ENCODE measurements at places on chromosomes 2 and 18.

- DNase-seq, result peak; percentile 99
Observed at GRCh38 chr2:70248181-70248847, at the start of gene TIA1. TSS of gene TIA1 (minus strand) at chr2:70248628. CDS start at chr2:70248430, 198 bp downstream.

DNA sequence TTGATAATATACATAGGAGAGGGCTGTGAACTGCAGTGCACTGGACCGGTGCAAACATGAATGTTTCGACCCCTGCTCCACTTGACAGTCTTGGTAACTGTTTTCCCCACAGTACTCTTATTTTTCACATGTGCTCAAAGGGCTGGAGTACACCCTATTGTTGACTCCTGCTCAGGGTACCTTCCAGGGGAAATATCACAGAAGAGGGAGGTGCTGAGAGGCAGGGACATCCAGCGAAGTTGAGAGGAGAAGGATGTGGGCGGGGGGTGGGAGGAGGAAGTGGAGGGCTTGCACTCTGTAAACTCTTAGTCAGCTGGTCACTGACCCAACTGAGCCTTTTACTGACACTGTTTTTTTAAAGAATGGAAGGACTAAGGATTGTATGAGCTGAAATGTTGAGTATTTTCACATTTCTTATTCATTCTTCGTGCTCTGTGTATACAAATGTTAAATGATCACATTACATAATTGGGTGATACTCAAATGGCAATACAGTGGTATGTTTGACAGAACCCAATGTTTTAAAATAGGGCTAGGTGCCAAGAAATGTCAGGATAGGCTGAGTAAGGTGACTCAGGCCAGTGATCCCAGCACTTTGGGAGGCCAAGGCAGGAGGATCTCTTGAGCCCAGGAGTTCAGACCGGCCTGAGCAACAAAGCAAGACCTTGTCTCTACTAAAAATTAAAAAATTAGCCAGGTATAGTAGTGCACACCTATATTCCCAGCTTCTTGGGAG is 10.0 kb downstream of the INPP4A start:
- peak; percentile 55 for DNase-seq

DNA sequence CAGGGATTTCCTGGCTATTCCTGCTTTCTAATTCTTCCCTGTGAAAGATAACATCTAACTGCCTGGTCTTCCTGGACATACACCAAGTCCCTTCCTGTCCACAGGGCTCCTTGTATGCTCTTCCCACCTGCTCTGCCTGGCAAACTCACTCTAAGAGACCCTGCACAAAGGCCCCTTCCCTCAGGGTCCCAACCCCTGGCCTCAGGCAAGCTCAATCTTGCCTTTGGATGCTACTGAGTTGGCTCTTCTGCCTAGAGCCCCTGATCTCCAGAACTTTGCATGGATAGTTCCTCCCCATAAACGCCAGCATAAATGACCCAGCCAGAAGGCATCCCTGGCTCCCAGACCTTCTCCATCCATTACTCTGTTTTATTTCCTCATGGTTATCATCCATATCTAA is 98.3 kb upstream of the OTOS start:
- no peak for DNase-seq

- DNase-seq, result no peak
Observed at GRCh38 chr2:67898595-67898994, 164.2 kb downstream of the C1D start.

DNA sequence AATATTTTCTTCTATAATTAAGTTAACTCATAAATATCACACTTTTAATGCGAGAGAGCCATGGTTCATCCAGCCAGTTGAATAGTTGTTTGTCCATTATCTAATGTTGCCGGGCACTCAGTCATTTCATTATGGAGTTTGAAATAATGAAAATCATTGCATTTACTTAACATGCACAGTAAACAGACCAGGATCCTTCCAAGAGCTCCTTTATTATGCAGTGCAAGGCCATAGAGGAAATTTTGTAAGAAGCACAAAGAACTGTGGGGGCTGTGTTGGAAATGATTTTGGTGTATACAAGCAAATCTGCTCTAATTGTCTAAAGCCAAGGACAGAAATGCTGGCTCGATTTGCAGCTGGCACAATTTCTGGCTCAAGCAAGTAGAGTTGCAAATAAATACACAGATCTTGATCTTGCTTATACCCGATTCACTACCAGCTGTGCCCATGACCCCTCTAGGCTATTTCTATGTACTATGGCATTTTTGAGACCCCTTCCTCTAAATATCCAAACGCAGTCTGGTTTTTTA is 400.3 kb upstream of the HNRNPA3 start:
- DNase-seq, result no peak

DNA sequence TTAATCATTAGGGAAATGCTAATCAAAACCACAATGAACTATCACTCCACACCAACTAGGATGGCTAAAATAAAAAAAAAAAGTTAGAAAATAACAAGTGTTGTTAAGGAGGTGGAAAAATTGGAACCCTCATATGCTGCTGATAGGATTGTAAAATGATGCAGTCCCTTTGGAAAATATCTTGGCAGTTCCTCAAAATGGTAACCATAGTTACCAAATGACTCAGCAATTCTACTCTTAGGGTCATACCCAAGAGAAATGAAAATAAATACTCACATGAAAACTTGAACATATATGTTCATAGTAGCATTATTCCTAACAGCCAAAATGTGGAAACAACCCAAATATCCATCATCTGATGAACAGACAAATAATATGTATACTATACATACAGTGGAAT is 15.7 kb upstream of the ACVR2A start:
- DNase-seq, result peak; percentile 79

- peak; percentile 57 for DNase-seq
Observed at GRCh38 chr2:16625201-16625729, 40.4 kb downstream of the CYRIA start.

DNA sequence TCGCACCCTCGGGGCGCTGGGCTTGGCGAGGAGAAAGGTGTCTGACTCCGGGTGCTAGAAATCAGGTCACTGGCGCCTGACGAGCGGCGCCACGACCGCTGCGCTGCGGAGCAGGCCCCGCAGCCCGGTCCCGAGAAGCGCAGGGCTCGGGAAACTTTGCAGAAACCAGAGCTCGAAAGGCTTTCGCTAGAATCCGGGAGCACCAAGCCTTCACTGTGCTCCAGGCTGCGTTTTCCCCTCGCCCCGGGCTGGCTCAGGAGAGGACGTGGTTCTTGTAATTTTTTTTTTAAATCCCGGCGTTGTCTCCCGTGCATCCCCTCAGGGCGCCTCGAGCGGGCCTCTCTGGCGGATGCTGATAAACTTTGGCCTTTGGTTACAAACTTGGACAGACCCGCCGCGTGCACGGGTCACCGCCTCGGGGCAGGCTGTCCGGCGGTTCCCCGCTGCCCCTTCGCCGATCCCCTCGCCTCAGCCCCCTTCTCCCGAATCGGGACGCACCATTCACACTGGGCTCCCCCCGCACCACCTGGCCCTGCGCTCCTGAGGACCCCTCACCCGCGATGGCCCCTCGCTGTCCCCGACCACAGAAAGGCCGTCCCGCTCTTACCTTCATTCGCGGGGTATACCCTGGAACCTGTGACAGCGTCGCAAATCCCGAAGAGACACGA is 419 bp downstream of the EPHA4 start:
- DNase-seq, result peak; percentile 31

DNA sequence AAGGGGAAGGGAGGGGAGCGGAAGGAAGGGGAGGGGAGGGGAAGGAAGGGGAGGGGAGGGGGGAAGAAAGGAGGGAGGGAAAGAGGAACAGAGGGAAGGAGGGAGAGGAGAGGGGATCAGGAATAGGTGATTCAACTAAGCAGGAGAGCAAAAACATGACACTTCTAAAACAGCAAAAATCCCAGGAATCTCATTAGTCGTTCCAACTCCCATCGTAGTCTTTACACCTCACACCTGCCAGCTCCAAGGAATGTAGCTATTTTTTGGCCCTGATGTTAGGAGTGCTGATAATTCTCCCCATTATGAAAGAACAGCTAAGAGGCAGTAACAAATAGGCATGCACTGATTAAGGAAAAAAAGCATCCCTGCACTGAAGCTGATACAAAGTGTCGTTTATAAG is 709.9 kb upstream of the PKDCC start:
- DNase-seq, result no peak

DNA sequence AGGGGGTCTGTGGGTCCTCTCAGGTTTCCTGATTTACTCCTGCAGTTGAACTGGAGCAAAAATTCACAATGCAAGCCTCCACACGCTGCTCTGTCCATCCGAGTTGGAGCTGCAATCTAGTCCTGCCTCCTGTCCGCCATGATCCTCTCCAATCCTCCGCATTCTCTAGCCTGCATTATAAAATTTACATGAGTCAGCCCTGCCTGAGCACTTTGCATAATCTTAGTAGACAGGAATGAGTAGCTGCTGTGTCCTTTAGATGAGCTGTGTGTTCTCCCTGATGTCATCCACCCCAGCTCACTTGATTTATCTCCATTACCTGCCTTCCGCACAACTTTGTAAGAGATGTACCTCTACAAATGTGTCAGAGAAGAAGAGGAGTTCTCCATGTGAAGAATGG is 355.6 kb downstream of the STK39 start:
- DNase-seq, result no peak

DNA sequence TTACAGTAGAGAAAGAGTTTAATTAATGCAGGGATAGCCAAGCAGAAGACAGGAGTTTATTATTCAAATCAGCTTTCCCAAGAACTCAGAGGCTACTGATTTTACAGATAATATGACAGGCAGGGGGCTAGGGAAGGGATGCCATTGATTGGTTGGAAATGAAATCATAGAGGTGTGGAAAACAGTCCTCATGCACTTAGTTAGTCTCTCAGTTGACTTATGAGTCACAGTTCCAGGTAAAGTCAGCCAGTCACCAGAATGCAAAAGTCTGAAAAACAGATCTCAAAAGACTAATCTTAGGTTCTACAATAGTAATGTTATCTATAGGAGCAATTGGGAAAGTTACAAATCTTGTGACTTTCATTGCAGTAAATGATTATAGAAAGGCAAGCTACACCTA is 676.4 kb upstream of the CHAC2 start:
- no peak for DNase-seq

DNA sequence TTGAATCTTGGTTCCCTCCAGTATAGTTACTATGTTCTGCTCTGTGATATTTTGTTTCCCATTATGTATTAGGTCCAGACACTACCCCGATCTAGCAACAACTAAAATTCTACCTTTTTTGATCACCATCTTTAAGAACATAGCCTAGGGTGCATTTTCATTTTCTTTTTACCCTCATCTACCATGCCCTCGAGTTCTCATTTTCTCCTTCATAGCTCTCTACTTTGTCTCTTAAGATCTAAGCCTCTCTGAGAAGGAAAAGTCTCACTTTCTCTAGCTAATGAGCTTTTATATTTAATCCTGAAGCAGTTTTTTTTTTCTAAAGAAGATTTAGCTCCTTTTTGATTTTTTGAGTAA is 1089.4 kb upstream of the SLC39A10 start:
- DNase-seq, result no peak

GRCh38 chr18:39299152-39299551 is 1733.6 kb upstream of the CELF4 start:
- no peak for DNase-seq

DNA sequence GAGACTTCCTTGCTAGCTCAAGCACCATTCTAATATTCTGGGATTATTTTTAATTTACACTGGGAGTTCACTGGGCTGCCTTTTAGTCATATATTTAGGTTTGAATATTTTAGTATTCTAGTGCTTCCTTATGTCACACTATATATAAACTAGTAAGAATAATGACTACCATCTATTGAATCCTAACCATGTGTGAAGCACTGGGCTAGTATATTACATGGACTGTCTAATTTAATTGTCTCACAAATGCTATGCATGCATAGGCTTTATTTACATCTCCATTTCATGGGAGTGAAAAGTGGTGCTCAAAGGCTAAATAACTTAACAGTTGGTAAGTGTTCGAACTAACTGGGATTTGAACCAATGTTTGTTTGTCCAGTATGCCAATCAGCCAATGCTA is 272.4 kb downstream of the RND3 start:
- no peak for DNase-seq

DNA sequence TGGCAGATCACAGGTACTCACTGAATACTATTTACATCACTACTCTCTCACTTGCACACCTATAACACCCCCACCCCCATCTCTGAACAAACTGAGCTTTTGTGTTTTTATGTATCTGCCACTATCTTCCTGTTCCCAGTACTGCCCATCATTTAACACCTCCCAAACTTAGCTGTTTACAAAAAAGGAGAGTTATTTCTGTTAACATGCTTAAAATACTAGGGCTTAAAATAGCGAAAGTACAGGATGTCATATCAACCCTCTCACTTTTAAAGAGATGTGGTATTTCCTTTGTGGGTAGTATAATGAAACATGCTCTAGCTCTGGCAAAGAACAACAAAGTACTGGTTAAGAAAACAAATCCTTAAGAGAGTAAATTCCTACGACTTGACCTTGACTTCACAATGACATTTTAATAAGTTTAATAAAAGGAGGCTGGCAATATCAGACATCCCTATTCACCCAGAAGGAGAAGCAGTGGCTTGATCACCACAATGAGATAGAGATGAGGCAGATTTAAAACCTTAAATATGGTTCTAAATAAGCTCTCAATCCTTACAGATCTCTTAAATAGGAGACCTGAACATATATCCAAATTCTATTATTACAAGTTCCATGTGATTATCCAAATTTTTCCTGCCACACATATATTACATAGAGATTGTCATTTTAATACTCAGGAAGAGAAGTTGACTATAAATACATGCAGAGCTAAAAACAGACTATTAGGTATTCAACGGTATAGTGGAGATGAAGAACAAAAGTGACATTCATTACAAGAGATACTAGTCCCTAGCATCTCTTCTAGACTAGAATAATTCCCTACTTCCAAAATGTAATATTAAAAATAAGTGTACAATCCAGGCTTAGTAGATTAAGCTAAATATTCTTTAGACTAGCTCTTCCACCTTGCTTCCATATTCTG is 36.9 kb downstream of the TRAK2 start:
- DNase-seq, result peak; percentile 45

GRCh38 chr2:113164930-113165585 is 8.7 kb upstream of the PSD4 start:
- DNase-seq, result no peak

DNA sequence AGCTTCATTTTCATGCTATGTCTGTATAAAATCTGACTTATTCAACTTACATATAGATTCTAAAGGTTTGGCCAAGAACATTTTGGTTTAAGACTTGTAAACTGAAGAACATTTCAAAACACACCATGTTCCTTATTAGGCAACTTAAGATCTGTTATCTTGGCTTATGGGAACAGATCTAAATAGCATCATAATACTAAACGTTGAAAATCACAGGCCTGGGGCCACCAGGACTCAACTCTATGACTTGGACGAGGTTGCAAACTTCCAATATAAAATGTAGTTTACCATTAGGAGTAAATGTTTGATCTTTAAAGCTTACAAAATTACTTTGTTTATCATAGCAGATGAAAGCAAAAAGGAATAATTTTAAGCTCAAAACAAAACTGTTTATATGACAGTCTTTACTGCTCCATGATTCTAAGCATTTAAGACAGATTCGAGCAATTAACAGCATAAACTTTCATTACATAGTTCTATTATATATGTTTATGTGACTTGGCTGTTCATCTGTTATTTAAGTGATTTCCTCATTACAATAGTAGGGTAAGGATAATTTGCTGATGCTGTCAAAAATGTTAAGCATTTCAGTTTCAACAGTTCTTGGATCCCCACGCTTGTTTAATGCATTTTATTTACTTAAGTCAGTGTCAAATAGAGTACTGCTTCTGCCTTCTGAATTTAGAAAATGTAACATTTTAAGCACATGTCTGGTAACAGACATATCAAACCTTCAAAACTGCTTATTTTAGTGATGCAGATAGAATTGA is 8.3 kb downstream of the TCF4 start:
- no peak for DNase-seq

GRCh38 chr2:126244937-126245336 is 411.0 kb upstream of the GYPC start:
- DNase-seq, result no peak

GRCh38 chr18:75269124-75269680 is 58.6 kb downstream of the TSHZ1 start:
- no peak for DNase-seq

GRCh38 chr2:233217892-233218377 is 33.5 kb upstream of the ATG16L1 start:
- no peak for DNase-seq

Data from A172 (cell line).